ENCODE measurements at places on chromosomes 2 and 18. TPM values are rescaled to one million over a fixed set of nuclear protein-coding genes. Genes with fewer than 3 reads are reported as not detected.

- peak overlapping the region; percentile 96 for H3K27ac ChIP-seq
- no peaks in the 10 kb centered on the region for H3K4me1 ChIP-seq
- no peaks in the 10 kb centered on the region for H3K27me3 ChIP-seq
- peak overlapping the region; percentile 88 for H3K4me3 ChIP-seq
Observed at GRCh38 chr2:42567806-42568400, 529 bp upstream of the MTA3 start.

DNA sequence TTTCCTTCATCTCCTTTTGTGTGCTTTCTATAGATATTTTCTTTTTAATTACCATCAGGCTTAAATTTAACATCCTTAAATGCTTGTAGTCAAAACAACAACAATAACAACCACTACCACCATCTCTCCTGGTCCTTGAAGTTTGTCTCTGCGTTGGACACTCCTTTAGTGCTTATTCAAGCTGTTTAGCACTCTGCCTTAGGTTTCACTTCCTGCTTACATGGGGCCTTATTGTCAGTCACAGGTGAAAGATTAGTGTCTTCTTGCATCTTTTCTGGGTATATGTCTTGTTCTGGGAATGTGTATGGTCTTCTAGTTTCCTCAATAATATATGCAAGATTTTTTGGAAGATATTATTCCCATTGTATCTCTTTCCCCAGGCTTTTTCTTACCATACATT, 240.1 kb upstream of the NXPH2 start:
- no peak for DNase-seq
- H3K27ac ChIP-seq, result no peak overlapping the region
- no peaks in the 10 kb centered on the region for H3K36me3 ChIP-seq

- peak overlapping the region; percentile 88 for H3K27ac ChIP-seq
- H3K4me1 ChIP-seq, result peaks cover 7% of the 10 kb centered on the region
- H3K27me3 ChIP-seq, result no peaks in the 10 kb centered on the region
Observed at GRCh38 chr2:127157651-127158485, 50.9 kb upstream of the BIN1 start.

DNA sequence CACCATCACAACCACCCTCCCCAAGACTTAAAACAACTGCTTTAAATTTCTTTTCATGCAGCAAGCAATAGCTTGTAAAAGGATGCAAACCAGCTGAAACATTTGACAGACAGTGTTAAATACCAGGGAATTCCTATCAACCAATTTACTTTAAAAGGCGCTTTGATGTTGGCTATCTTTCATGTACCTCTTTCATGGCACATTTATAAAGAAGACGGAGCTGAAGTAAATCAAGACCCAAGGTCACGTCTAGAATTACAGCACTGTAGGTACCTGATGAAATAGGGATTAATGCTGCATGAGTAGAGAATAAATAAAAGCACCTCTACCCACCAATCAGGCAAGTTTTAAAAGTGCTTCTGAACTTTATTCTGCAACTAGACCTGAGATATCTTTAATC, 78.9 kb downstream of the SRBD1 start:
- no peak overlapping the region for H3K4me3 ChIP-seq
- DNase-seq, result no peak
- no peak overlapping the region for H3K27ac ChIP-seq
- H3K36me3 ChIP-seq, result no peaks in the 10 kb centered on the region

- no peak overlapping the region for H3K27ac ChIP-seq
- no peaks in the 10 kb centered on the region for H3K4me1 ChIP-seq
- no peak overlapping the region for H3K4me3 ChIP-seq
- no peaks in the 10 kb centered on the region for H3K27me3 ChIP-seq
Observed at GRCh38 chr2:105959357-105959756, 214.6 kb downstream of the NCK2 start.

Gene ANO7
- total RNA-seq, result under 0.01 TPM

DNA sequence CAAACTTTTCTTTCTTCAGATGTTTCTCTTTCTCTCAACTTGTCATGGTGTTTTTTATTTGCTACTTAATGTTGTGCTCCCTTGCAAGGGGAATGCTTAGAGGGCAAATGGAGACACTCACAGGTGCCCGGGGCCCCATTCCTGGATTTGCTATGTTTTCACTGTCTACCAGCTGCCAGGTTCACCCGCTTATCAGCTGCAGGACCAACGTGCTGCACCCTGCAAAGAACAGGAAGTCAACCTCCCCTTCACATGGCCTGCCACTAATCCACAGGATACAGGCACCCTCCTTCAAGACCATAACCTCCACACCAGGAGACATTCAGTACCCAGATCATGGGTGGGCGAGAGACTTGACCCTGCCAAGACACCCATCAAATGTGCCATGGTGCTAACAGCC, 237.6 kb upstream of the STON1 start:
- no peaks in the 10 kb centered on the region for H3K36me3 ChIP-seq
- H3K27me3 ChIP-seq, result no peaks in the 10 kb centered on the region
- no peak for DNase-seq
- H3K27ac ChIP-seq, result no peak overlapping the region
- no peaks in the 10 kb centered on the region for H3K4me1 ChIP-seq

Gene RAPGEF4
- 26.2 TPM for total RNA-seq

- no peaks in the 10 kb centered on the region for H3K4me1 ChIP-seq
- DNase-seq, result no peak
- H3K27me3 ChIP-seq, result no peaks in the 10 kb centered on the region
- no peak overlapping the region for H3K27ac ChIP-seq
Observed at GRCh38 chr2:120653046-120653445, 82.6 kb upstream of the GLI2 start.

GRCh38 chr2:68521037-68521436, 53.7 kb downstream of the APLF start:
- H3K36me3 ChIP-seq, result peaks cover 4% of the 10 kb centered on the region
- H3K4me3 ChIP-seq, result no peak overlapping the region
- no peak overlapping the region for H3K27ac ChIP-seq
- DNase-seq, result no peak

Gene FOXI3
- not detected for total RNA-seq

Gene B4GALT6
- 1.5 TPM for total RNA-seq

Gene KCNIP3
- total RNA-seq, result 1.5 TPM

DNA sequence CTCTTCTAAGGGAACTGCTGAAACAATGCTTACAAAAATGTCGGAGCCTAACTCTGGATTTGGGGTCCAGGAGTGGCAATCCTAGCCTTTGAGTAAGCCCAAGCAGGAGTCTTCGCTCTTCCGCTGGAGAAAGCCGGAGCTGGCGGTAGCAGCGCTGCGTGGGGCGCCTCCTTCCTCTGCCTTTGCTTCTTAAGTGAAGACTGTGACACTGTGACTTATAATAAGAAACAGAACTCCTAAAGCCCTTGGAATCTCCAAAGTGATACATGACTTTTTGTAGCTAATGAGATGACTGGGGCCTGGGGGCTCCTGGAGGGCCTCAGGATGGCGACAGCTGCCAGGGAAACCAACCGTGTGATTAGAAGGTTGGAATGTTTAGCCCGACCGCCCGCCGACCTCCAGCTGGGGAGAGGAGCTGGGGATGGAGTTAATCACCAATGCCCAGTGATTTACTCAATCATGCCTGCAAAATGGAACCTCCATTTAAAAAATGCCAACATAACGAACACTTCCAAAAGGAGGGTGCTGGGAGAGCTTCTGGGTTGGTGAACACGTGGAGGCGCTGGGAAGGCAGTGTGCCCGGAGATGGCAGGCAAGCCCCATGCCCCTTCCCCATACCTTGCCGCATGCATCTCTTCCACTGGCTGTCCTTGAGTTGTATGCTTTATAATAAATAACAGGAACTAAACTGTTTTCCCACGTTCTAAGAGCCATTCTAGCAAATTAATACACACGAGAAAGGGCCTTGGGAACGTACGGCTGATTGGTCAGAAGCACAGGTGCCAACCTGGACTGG, 29.0 kb upstream of the MAL start:
- no peak overlapping the region for H3K4me3 ChIP-seq
- H3K27ac ChIP-seq, result no peak overlapping the region
- no peak for DNase-seq
- H3K4me1 ChIP-seq, result no peaks in the 10 kb centered on the region
- no peaks in the 10 kb centered on the region for H3K36me3 ChIP-seq
- no peaks in the 10 kb centered on the region for H3K27me3 ChIP-seq

Gene SPATA3
- total RNA-seq, result not detected

Gene M1AP
- not detected for total RNA-seq

- H3K27ac ChIP-seq, result no peak overlapping the region
- no peak overlapping the region for H3K4me3 ChIP-seq
Observed at GRCh38 chr2:174697255-174697654, 67.0 kb downstream of the CHRNA1 start.

Gene UGT1A10
- not detected for total RNA-seq

DNA sequence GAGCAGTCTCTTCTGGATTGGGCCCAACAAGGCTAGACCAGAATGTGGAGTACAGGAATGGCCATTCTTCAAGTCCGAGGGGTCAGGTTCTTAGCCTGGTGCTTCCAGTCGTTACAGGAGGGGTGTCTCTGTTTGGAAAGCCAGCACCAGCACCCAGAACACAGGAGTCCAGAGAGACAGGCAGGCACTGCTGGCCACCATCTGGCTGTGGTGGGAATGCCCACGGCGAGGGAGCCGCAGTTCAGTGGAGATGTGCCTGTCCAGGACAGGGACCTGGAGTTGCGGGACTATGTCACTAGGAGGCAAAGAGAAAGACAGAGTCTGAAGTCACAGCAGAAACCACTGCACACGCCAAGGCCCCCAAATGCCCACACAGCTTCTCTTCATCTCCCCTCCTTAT, 59.1 kb downstream of the TRABD2A start:
- no peaks in the 10 kb centered on the region for H3K36me3 ChIP-seq
- H3K27me3 ChIP-seq, result no peaks in the 10 kb centered on the region
- no peak overlapping the region for H3K4me3 ChIP-seq
- no peak for DNase-seq
- H3K4me1 ChIP-seq, result no peaks in the 10 kb centered on the region

- no peaks in the 10 kb centered on the region for H3K27me3 ChIP-seq
- H3K4me3 ChIP-seq, result no peak overlapping the region
- H3K27ac ChIP-seq, result peak overlapping the region; percentile 97
- no peaks in the 10 kb centered on the region for H3K36me3 ChIP-seq
Observed at GRCh38 chr18:22345718-22346117, 72.0 kb downstream of the CTAGE1 start.

Gene FLACC1
- 0.26 TPM for total RNA-seq

Gene CHMP3
- total RNA-seq, result 143 TPM

DNA sequence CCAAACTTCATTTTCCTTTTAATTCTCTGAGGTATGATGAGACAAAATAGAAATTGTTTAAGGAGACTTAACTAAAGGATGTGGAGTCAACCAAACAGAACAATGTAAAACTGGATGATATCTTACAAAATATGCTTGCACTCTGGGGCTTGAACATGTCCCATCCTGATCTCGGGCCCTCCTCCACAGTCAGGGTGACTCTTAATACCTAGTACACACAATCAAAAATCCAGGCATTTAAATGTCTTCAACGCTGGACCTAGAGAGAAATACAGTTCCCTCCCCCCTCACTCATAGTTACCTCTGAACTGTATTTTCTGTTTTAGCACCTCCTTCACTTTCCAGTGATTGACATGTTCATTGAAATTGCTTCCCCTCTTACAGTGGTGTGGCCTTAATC, 36.9 kb upstream of the SERPINB2 start:
- H3K4me3 ChIP-seq, result no peak overlapping the region
- H3K36me3 ChIP-seq, result no peaks in the 10 kb centered on the region
- DNase-seq, result no peak
- H3K4me1 ChIP-seq, result no peaks in the 10 kb centered on the region
- no peak overlapping the region for H3K27ac ChIP-seq

Gene KLHL30
- total RNA-seq, result not detected

Gene NEU2
- total RNA-seq, result not detected

Gene SKA1
- not detected for total RNA-seq

DNA sequence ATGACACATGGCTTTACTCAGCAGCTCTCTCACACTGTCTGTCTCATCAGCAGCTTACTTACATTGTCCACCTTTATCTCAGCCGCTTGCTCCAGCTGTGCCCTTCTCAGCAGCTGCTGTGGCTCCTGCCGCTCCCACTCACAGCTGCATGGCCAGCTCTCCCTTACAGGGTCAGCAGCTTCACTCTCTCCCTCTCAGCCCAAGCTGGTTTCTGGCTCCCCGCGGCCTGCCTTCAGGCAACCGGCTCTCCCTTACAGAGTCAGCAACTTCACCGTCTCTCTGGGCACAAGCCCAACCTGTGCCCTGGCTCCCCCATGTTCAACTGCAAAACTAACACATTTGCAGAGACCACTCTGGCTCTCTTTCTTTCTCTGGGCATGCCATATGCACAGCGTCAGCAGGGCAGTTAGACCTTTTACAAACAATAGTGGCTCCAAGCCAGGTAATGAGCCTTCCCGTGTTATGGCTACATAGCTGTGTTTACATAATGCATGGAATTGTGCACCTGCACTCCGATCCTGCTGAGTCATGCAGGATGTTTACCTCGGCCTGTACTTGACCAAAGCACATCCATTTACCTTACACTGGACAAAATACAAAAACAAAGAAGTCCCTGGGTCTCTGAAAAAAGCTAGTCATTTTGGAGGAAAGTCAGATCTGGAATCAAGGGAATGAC, 167.3 kb downstream of the DOK6 start:
- H3K27ac ChIP-seq, result no peak overlapping the region
- H3K27me3 ChIP-seq, result no peaks in the 10 kb centered on the region

GRCh38 chr2:235911633-235912233, 256.5 kb downstream of the GBX2 start:
- no peaks in the 10 kb centered on the region for H3K4me1 ChIP-seq
- H3K27ac ChIP-seq, result no peak overlapping the region
- H3K36me3 ChIP-seq, result no peaks in the 10 kb centered on the region
- DNase-seq, result no peak
- H3K27me3 ChIP-seq, result no peaks in the 10 kb centered on the region
- no peak overlapping the region for H3K4me3 ChIP-seq

GRCh38 chr2:31863867-31864266, 146.9 kb downstream of the MEMO1 start:
- H3K27me3 ChIP-seq, result no peaks in the 10 kb centered on the region
- H3K27ac ChIP-seq, result no peak overlapping the region
- H3K4me3 ChIP-seq, result no peak overlapping the region
- no peaks in the 10 kb centered on the region for H3K4me1 ChIP-seq
- DNase-seq, result no peak

- no peaks in the 10 kb centered on the region for H3K4me1 ChIP-seq
- H3K27me3 ChIP-seq, result no peaks in the 10 kb centered on the region
- DNase-seq, result no peak
- no peak overlapping the region for H3K27ac ChIP-seq
- H3K36me3 ChIP-seq, result no peaks in the 10 kb centered on the region
Observed at GRCh38 chr18:76928179-76928868, 106.0 kb downstream of the ZNF236 start.

DNA sequence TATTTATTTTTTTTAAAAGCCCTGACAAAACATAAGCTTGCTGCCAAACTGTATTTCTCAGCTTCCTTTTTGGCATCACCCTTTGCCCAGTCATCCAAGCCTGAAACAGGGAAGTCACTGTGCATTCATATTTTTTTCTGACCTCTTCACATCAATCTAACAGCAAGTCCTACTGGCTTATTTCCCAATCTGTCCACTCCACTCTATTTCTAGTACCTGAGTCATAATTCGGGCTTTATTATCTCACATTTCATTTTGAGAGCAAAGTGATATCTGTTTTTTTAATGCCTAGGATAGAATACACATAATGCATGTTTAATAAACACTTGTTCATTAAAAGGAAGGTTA, 5.1 kb downstream of the HNMT start:
- no peak overlapping the region for H3K4me3 ChIP-seq
- no peaks in the 10 kb centered on the region for H3K36me3 ChIP-seq

Measured in uterus (tissue), 4 donors.